ENCODE measurements at places on chromosomes 7 and 10.

GRCh38 chr7:157032644-157033482, 22.4 kb upstream of the MNX1 start:
- no peak for DNase-seq

DNA sequence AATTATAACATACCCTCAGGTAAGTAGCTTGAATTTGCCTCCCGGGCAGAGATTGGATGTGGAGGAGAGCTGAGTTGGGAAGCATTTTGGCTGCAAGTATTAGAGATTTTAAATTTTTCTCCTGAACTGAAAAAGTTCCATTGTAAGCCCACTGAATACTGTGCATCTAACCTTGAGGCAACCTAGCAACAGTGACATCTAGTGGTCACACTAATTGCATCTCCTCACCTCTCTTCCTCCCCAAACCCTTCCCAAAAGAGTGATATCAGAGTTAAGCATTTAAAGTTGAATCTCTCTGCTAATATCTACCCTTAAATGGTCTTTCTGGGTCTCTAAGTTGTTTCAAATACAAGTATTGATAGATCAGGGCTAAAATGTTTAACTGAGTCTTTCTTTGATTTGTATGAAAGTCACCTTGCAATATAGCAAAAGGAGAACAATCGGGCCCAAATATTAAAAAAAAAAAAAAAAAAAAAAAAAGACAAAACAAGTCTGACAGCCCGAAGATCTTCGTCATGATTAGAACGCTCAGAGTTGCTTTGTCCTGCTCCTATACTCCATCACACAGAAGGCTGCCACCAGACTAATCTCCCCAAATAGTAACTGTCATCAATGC, 40.4 kb upstream of the DLX5 start:
- no peak for DNase-seq

DNA sequence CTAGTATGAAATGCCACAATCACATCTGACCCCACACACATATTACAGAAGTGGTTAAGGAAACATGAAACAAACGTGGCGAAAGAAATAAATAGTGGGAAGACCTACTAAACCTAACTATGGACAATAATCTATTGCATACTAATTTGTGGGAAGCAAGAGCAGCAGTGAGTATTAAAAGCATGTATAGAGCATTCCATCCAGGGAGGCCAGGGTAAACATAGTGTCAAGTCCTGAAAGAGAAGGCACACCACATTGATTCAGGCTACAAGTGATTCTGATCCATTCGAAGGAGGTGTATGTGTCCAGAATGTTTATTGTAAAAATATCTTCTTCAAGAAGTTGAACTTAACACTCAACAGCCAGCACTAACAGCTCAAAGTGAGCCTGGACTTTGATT, 29.2 kb downstream of the CACNA2D1 start:
- no peak for DNase-seq

DNA sequence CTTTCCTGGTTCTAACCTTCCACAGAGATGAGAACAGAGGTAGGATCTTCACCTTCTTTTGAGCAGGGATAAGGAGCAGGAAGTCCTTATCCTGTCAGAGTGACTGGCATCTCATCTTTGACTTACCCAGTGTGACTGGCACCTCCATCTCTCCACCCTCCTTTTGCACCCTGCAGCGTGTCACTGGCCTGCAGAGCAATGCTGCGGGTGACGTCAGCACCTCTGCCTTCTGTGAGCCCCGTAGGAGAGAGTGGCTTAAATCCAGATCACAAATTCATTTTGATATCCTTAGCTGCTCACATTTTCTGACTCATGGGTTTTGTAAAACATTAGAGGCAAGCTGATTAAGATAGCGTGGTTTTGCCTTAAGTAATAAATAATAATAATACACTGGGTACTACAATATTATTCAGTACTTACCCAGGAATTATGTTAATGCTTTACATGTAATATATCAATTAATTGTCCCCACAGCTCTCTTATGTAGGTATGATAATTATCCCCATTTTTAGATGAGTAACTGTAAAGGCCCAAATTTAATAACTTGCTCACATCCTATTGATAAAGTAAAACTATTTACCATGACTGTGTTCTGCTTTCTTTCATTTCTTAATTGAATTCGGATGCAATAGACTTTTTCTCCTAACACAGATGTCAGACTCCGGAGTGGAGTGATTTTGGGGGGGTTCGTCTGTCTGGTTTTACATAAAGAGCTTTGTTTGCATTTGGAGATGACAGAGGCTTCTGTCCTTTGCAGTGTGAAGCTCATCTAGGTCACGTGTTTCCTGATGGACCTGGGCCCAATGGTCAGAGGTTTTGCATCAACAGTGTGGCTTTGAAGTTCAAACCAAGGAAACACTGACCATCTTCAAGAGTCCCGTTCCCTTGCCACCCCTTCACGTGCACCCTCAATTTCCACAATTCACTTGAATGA, 24.9 kb downstream of the MSRB2 start:
- no peak for DNase-seq

GRCh38 chr7:5488286-5488878, 64.7 kb upstream of the TNRC18 start:
- DNase-seq: peak; percentile 10

GRCh38 chr7:91082038-91082437, 182.2 kb upstream of the FZD1 start:
- no peak for DNase-seq

DNA sequence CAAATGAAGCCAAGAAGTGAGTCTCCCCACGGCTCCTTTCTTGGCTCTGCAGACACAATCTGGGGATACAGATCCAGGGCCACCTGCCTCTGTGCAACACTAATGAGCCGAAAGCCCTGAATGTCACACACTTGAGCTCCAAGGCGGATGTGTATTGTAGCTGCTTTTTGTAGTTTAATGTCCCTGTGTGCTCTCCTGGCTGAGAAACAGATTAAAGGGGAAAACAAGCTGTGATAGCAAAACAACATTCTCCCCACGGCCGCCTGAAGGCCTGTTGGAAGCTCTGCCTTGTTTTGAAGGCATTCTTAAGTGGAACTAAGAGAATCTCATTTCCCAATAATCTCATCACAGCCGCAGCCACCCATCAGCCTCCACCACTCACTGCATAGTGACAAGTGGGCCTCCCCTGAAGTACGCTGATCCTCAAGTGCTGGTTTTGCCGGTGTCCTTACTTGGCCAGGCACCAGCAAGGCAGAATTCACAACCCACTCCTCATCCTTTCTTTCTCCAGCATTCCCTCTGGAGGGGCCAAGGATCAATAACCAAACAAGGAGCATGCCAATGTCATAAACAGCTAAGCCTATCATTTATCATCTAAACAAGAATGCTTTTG, 44.4 kb upstream of the AMPH start:
- DNase-seq: no peak

GRCh38 chr10:110793886-110794285, 77.8 kb upstream of the PDCD4 start:
- no peak for DNase-seq

- no peak for DNase-seq
Observed at GRCh38 chr7:17150018-17150417, 148.4 kb upstream of the AHR start.

DNA sequence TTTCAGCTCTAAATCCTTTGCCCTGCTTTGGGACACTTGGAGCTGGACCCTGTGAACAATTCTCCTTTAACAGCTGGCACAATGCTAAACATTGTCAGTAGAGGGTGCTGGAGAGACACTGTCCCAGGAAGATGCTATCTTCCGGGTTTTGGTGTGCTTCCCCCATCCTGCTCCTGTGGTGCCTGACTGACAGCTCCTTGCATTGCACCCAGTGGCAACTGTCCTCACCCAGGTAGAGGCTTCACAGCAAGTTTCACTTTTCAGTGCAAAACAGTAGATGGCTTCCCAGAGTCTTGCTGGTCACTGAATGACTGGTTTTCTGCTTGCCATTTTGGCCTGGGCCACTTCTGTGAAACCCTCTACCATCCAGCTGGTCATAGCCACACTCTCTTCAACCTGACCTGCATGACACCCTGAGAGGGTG, 77.3 kb downstream of the CDC14C start:
- DNase-seq: no peak

GRCh38 chr10:44859546-44860285, 51.4 kb upstream of the TMEM72 start:
- DNase-seq: no peak

- no peak for DNase-seq
Observed at GRCh38 chr10:115957786-115958442, 315.1 kb downstream of the GFRA1 start.

DNA sequence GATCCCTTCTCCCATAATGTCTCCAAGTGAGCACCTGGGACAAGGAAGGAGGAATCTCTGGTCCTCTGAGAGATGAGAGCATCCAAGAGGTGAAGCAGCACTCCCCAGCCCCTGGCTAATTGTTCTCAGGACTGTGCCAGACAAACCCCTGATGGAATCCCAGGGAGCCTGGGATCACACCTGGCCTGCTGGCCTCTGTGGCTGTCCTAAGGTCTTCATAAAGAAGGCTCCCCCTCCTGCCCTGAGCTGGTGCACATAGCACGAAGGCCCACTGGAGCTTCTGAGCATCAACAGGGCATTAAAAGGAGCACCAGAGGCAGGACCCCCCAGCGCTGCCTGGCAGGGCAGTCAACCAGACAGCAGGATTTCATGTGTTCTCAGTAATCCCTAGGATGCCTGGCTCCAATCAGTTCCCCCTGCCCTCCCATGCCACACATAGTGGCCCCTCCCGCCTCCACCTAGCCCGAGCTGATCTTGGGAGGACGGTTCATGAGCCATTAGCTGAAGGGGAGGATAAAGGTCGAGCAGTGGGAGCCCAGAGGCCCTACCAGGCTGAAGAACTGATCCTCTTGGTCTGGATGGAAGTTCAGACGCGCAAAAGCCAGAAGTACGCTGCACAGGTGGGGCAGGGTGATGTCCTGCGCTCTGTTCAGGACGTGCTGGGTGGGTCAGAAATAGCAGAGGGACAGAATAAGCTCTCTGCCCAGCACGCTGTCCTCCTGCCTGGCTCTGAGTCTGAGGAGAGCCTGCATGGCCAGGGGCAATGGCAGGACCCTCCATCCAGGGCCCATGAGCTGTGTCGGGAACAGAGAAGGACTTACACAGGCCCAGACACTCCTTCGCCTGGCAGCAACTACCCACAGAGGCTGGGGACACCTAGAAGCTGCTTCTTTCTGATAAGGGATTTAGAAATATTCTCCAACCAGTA, 8.4 kb downstream of the TBRG4 start:
- no peak for DNase-seq

DNA sequence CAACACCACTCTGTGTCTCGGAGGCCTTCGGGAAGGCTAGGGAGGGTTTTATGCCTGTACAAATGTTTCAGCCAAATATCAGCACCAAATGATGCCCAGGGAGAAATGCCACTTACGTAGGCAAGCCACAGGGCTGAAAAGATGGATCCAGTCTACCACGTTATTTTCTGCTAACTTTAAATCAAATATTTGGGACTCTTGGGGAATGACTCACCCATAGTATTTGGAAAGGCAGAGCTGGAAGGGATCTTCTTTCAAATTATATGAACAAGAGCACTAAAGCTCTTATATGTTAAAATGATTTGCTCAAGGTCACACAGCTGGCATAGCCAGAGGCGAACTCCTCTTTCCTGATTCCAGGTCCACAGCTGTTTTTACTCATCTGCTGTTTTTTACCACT, 591.4 kb downstream of the SORCS1 start:
- DNase-seq: no peak

DNA sequence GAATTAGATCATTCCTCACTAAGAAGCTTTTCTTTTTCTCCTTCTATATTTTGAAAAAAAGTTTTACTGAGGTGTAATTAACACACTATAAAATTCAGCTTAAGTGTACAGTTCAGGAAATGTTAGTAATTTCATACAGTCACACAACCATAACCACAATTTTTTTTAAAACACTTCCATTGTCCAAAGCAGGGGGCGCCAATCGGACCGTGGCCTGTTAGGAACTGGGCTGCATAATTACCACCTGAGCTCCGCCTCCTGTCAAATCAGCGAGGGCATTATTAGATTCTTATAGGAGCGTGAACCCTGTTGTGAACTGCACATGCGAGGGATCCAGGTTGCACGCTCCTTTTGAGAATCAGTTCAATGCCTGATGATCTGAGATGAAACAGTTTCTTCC, 427.1 kb downstream of the TFEC start:
- DNase-seq: no peak

DNA sequence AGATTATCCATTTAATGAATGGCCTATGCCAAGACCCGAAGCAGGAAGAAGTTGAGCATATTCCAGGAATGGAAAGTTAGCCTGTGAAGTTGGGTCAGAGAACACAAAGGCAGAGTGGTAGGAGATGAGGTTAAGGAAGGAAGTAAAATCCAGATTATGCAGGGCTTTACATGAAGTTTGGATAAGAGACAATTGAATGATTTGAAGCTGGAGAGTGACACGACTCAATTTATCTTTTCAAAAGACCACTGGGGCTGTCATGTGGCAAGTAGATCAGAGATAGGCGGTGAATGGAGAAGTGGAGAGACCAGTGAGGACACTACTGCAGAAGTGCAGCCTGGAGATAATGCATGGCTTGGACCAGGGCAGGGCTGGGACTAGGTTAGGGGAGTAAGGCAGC, 7.2 kb upstream of the CNOT4 start:
- no peak for DNase-seq

- DNase-seq: no peak
Observed at GRCh38 chr10:114038819-114039218, 4.8 kb upstream of the ADRB1 start.

- no peak for DNase-seq
Observed at GRCh38 chr7:34083440-34083839, 178.1 kb downstream of the BMPER start.

DNA sequence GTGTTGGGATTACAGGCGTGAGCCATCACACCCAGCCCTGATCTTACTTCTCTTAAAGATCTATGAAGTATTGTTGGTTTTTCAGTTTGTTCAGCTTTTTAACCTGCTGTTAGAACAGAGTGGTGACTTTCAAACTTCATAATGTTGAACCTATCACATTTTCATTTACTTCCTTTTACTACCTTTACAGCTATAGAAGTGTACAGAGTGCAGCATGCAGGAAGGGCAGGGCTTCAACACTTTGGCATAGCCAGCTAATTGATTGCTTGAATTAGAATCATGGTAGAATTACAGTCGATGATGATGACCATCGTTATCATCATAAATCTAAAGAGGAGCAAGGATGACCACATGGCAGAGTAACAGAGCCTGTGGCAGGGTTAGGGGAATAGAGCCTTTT, 55.5 kb downstream of the AOAH start:
- DNase-seq: no peak

DNA sequence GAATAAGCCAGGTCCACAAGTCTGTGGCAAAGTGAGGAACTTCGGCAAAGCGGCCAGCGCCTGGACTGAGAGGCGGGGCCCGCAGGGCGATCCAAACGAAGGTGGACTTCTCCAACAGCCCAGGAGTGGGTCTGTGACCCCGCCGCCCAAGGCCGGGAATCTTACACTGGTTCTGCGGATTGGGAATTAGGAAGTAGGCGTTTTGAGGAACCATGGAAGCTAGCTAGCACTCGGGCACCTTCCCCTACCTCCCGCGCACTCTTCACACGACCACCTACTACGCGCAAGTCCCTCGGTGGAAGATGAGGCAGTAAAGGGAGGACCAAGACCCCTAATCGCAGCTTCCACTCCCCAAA, 570 bp upstream of the ARF5 start:
- no peak for DNase-seq
